Left renal pelvis (tissue), 4 donors: ENCODE measurements at places on chromosomes 16 and 17. TPM values are rescaled to one million over a fixed set of nuclear protein-coding genes. Genes with fewer than 3 reads are reported as not detected.

GRCh38 chr16:88349153-88349902 lies 33.4 kb upstream of the ZNF469 start:
- no peak for DNase-seq

DNA sequence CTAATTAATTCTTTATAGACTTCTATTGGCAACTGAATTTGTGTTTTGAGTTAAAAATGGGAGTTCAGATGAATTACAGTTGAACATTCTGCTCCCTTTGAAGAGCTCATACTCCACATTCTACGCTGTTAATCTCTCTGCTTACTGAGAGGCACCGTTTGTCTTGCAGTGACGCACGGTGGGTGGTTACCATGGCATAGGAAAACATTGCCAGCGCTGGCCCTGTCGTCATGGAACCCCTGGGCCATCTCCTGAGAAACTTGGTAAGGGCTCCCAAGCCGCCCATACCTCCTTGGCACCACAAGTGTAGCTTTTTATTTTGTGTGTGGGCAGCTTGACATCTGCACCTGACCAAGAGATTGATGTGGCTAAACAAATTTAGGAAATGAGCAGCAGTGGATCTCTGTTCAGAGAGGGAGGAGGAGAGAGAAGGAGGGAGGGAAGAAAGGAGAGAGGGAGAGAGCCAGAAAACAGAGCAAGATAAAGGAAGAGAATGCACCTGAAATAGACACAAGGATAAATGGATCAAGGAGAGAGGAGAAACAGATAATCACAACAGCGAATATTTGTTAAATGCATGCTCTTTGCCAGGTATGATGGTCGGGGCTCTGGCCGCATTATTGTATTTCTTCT lies 398.5 kb downstream of the HAPSTR1 start:
- peak; percentile 73 for DNase-seq

DNA sequence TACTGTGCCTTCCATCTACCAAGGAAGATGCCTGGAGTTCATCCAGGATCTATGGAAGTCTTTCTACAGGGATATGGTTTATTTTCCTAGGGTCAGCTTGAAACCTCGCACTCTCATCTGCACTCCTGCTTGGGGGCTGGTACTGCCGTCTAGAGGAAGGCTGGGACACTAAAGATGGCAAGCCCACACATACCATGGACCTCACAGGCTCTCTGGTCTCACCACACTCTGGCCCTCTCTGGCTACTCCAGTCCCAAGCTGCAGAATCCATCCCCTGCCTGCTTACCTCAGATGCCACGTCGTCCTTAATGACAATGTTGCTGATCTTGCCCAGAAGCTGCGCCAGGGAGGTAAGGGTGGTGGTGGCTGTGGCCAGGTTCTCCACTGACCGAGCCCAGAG lies 2.1 kb upstream of the UNC119 start:
- no peak for DNase-seq

DNA sequence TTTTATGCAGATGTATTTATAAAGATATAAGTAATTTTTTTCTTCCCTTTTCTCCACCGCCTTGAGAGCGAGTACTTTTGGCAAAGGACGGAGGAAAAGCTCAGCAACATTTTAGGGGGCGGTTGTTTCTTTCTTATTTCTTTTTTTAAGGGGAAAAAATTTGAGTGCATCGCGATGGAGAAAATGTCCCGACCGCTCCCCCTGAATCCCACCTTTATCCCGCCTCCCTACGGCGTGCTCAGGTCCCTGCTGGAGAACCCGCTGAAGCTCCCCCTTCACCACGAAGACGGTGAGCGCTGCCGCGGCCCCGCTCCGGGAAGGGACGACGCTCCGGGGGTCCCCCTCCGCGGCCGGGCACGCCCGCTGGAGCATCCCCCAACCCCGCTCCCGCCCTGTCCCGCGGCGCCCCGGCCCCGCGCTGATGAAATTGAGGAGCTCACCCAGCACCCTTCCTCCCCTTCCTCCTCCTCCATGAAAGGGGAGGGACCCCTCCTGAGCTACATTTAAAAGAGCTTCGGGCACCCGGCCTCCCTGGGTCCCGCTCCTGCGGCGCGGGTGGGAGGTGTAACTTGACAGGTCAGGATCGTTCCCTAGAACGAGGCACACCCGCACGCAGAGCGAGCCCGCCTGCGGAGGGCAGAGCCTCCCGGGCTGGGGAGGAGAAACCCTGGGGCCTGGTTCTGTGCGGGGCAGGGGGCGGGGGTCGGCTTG lies 706 bp downstream of the HLF start:
- no peak for DNase-seq

DNA sequence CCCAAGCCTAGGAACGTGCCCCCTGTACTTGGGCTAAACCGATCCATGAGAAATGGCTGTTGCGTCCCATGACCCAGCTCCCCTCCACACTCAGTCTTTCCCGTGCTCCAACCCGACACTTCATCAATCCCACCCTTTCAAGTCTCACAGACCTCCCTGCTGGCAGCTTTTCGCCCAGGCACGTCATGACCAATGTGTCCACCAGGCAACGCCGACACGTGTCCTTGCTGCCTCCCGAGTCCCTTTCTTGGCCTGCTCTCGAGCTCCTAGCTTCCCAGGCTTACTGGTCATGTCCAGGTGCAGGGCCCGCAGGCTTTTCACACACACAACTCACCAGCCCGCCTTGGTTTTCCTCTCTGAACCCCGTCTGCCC lies 12.2 kb downstream of the MNT start:
- no peak for DNase-seq

Gene CLEC18A
- polyA plus RNA-seq = 1.1 TPM

- DNase-seq = no peak
These were observed 345.1 kb downstream of the XYLT1 start for GRCh38 chr16:17125671-17126070.

DNA sequence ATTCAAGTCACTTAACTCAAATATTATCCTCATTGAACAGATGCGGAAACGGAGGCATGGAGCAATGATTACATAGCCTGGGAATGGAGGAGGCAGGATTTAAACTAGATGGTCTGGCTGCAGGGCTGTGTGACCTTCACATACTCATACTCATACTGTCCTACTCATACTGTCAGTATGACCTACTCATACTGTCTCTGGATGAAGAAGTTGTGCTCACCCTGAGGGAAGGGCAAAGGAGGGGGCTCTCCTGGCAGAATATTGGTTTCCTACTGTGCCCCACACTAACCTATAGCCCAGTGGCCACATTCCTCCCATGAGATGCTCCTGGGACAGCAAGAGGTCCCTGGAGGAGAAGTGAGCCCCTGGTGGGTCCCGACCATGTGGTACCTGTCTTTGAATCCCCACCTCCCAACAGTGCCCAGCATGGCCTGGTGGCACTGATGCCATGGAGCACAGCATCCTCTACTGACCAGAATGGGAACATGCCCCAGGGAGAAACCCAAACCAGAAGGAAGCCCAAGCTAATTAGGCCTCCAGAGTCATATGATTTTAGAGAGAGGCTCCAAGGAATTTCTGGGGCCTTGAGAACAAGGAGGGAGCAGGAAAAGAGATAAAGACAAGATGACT lies 197.3 kb upstream of the SDK2 start:
- DNase-seq = no peak

DNA sequence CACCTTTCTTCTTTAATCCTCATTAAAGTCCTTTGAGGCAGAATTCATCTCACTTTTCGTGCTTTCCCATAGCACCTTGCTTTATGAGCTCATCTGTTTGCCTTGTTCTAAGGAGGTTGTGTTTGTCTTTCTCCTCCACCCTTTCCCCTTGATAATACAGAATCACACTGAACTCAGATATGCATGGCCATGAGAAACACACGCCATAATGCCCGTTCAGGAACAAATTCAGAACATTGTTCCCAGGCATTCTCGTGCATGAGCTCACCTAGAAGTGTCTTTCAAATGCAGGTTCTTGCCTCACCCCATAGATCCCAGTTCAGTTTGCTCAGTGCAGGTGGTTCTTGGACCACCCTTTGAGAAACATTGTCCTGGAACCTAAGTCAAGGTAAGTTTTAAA lies 71.1 kb downstream of the TMEM114 start:
- DNase-seq = no peak

GRCh38 chr17:35972945-35973332 lies 8.4 kb downstream of the CCL16 start:
- no peak for DNase-seq

DNA sequence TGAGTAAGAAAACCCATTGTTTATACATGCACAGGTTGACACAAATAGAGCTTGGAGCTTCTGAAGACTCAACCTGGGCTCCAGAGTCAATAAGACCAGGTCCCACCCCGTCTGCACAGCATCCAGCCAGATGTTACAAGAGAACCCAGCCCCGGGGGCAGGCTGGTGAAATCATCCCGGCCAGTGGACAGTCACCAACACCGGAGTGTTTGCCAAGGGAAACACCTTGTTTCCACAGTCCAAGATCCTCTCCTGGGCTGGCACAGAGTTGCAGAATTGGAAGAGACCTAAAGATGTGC lies 90.3 kb downstream of the RAB11FIP4 start:
- DNase-seq = no peak

DNA sequence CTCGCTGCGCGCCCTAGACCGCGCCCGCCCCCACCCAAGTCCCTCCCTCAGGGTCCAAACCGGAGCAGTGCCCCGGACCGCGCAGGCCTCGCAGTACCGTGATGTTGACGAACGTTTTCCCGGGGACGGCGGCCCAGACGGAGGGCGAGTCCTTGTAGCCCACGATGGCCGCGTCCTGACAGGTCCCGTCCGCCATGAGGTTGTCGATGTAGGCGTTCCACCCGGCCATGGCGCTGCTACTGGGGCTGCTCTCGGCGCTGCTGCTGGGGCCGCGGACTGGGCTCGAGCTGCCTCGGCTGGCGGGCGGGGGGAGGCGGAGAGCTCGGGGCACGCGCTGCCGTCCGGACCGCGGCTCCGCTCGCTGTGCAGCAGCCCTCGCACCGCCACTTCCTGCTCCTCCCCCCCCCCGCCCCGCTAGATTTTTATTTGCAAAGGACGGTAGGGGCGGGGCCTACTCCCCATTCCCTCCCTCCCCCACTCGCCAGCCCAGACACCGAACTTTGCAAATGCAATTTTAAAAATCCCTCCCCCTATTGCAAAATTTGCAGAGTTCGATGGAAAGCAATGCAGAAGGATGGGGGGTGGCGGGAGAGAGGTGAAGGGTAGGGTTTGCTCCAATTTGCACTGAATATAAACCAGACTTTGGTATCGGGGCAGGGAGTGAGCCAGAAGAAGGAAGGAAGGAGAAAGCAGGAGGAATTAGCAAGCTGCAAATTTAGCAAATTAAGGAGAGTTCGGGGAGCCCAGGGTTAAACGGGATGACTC lies at the start of gene PFN1:
Gene PFN1 (minus strand): TSS at position 365 of the 765 bp plus-strand sequence. CDS start 136 bp downstream, at position 229.
- no peak for DNase-seq

GRCh38 chr16:73778887-73779286 lies 517.7 kb upstream of the PSMD7 start:
- DNase-seq = no peak

Gene IL17C
- polyA plus RNA-seq = not detected

- no peak for DNase-seq
These were observed 22.9 kb upstream of the DYNLRB2 start for GRCh38 chr16:80517846-80518245.

DNA sequence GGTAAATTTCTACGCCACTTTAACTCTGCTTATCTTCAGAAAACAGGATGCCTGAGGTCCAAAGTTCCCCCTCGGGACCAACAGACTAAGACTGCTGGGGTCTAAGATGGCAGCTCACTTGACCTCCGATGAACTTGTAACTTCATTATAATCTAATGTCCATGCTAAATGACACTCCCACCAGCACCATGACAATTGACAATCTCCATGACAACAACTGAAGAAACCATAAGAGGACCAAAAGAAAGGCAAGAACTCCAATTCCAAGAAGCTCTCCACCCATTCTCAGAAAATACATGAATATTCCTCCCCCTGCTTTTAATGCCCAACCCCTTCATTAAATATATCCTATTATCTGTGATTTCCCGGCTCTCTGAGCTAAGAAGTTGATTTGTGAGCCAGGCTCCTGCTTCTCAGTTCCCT lies 7.5 kb downstream of the CCL4 start:
- no peak for DNase-seq

DNA sequence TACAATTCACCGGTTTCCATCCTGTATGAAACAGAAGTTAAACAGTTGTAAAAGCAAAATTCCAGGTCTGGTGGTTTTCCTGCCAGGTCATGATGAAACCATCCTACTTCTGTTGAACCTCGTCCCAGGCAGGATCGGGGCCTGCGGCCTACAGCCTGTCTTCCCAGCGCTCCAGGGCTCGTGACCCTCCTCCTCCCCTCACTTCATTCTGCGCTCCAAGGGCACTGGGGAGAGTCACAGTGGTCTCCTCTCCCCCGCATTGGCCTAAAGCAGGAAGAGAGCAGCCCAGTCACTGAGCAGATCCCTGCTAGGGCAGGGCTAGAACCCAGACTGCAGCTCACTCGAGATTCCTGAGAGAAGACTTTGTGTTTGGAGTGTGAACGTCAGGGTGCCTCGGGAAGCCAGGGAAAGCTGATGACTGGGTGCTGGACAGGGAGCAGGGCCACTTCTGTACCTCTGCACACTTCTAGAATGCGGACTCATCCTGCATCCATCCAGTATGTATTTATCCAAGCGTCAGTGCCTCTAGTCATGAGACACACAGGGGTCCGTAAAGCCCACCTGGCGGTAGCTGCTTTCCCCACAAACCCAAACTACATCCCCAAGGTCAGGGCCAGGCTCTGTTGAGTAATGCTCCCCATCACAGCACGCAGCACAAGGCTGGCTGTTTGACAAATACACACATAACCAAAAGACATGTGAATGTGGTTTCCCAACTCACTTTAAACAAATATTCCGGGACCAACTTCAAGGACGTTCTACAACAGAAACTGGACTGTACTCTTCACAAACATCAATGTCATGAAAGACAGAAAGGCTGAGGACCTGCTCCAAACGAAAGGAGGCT lies 1.7 kb upstream of the ITGAE start:
- no peak for DNase-seq

- no peak for DNase-seq
These were observed 6.8 kb downstream of the MYO1C start for GRCh38 chr17:1485423-1486376.

DNA sequence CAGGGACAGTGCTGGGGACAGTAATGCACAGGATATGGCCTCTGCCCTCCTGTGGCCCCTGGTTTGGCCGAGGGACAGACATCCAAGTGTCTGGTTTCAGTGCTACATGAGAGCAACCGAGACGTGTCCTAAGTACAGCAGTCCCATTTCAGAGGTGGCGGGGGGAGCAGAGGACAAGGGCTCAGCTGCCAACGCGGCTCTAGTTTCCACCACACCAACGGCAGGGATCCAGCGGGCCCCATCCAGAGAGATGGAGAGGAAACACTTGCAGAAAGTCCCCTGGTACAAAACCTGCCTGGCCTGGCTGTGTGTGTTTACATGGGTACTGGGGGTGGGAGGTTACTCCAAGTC lies 125.8 kb upstream of the SMURF2 start:
- no peak for DNase-seq

GRCh38 chr17:77356109-77356689 lies 215.4 kb downstream of the SEC14L1 start:
- DNase-seq = no peak

DNA sequence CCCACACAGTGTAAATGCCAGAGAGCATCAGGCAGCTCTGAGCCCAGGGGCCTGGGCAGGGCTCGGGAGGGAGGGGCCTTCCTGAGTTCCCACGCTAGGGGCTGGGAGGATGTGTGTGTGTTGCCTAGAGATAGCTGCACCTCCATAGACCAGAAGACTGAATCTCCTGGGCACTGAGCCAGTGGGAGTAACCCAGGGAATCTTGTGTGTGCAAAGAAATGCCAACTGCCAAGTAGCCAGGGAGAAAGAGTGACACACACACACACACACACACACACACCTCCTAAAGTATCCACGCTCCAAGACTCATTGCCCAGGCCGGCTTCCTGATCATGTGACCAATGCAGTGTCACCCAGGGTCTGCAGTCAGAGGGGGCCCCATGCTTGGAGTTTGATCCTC lies 166.2 kb upstream of the RPL38 start:
- DNase-seq = peak; percentile 59

Gene FMNL1
- 7.7 TPM for polyA plus RNA-seq
